ENCODE measurements at places on chromosomes 16 and 17.

- DNase-seq, result peak; percentile 31
Measured at GRCh38 chr17:75738218-75738802, 17.1 kb downstream of the ITGB4 start.

DNA sequence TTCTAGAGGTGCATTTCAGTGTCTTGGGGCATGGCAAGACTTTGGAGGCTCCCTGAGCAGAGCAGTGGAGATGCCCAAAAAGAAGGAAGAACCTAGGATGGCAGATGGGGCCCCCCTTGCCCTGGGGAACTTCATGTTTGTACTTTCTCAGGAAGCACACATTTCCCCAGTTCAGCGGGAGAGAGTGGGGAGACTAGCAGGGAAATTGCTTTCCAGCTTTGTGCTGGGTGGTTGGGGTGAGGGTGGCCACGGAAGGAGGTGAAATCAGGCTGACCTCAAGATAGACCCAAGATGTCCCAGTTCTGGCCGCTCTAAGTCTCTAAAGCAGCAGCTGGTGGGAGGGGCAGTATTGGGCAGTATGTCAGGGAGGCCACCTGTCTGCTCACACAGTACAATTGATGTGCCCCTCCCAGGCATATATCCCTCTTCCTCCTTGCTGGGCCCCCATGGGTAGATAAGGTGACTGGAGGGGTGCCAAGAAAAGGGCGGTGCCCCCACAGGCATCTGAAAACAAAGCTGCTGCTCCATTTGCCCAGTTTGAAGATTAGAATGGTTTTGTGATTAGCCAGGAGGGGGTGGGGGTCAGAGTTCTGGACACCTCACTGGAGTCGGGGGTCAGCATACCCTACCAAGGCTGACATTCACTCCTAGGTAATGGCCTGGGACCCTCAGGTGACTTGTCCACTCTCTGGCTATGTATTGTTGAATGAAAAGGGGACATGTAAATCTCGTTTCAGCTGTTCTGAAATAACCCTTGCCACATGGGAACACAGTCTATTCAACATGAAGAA is 17.1 kb upstream of the NAGLU start:
- peak; percentile 25 for DNase-seq

- no peak for DNase-seq
Measured at GRCh38 chr17:77516902-77517301, 376.1 kb downstream of the SEC14L1 start.

DNA sequence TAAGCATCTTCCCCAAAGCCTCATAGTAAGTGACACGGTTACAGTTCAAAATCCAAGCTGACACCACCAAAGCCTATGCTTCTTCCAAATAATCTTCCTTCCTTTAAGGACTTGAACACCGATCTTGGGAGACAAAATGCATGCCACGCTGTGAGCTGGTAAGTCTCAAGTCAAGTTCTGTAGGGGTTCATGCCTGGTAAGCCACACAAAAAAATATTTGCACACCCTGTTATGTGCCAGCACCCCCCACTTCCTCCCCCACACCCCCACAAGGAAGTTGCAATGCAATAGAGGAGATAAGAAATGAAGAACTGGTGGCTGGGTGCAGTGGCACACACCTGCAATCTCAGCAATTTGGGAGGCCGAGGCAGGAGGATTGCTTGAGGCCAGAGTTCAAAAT is 5.6 kb downstream of the NOG start:
- DNase-seq, result no peak

GRCh38 chr16:56911771-56912571 is 20.0 kb upstream of the HERPUD1 start:
- no peak for DNase-seq

DNA sequence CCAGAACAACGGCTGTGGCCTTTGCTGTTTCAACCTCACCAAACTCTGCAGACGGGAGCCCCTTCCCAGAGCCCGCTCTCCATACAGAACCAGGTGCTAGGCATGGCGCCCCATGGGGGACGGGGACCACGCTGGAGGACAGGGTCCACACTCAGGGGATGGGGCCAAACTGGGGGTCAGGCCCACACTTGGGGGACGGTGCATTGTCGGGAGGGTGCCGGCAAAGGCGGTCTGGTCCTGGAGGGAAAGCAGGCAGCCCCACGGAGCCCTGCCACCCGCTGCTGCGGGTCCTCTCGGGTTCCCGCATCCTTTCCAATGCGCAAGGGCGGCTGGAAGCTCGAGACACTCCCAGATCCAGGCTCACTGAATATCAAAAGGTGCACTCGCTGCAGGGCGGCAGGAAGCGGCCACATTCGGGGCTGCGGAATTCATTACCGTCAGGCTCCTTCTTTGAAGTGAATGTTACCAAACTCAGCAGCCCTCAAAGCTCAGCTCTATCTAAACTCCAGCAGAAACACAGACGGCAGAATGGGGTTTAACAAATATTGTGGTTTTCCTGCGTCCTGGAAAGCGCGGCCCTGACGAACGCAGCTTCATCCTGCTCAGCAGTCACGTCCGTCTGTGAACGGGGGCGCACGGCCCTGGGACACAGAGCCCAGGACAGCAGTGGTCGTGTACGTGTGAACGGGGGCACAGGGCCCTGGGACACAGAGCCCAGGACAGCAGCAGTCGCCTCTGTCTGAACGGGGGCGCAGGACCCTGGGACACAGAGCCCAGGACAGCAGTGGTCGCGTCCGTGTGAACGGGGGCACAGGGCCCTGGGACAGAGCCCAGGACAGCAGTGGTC is 41.3 kb downstream of the LMF1 start:
- DNase-seq, result no peak

DNA sequence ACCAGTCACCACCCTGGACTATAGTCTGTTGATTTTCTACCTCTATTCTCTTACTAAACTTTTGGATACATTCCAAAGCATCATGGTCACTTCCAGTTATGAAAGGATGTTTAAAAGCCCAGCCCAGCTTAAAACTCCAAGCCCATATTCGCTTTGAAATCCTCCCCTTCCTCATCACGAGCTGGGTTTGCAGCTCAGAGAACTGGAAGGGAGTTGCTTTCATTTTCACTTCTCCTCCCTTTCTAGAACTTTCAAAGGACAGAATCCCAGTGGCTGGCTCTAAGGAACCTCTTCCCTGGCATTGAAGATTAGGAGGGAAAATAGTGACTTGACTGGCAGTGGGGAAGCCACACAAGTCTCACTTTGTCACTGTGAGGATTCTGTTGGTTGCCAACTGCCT is 100.1 kb upstream of the DYNLRB2 start:
- DNase-seq, result no peak

- DNase-seq, result no peak
Measured at GRCh38 chr16:88356124-88356726, 26.5 kb upstream of the ZNF469 start.

Data from GF-D8 (cell line).